ENCODE measurements at places on chromosomes 3 and 15. TPM values are rescaled to one million over a fixed set of nuclear protein-coding genes. Genes with fewer than 3 reads are reported as not detected.

- H3K4me1 ChIP-seq = peaks cover 81% of the 10 kb centered on the region
- H3K4me3 ChIP-seq = peak overlapping the region; percentile 22
- H3K27ac ChIP-seq = peak overlapping the region; percentile 97
- no peaks in the 10 kb centered on the region for H3K27me3 ChIP-seq
- peaks cover 35% of the 10 kb centered on the region for H3K36me3 ChIP-seq
- no peak for DNase-seq
These were observed 22.1 kb downstream of the PHC3 start for GRCh38 chr3:170159459-170159858.

- H3K36me3 ChIP-seq = no peaks in the 10 kb centered on the region
- H3K4me1 ChIP-seq = no peaks in the 10 kb centered on the region
- no peak overlapping the region for H3K27ac ChIP-seq
- H3K4me3 ChIP-seq = no peak overlapping the region
- H3K27me3 ChIP-seq = no peaks in the 10 kb centered on the region
These were observed 272.7 kb downstream of the OCA2 start for GRCh38 chr15:27826411-27826810.

DNA sequence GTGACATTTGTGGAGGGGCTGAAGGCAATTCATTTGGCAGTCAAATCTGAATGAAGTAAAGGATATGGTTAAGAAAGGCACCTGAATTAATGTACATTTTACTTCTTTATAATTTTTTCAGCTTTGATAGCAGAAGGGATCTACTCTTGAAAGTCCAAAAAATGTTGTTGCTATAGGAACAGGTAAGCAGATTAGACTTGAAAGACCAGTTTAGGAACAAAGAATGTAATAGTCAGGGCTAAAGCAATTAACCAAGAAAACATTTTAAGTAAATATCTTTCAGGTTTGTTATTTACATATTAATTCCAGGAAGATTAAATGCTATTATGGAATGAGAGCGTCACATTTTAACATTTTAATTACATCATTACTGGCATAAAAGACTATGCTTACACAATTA, 1.1 kb downstream of the ATP13A4 start:
- peak overlapping the region; percentile 9 for H3K27ac ChIP-seq
- H3K4me3 ChIP-seq = no peak overlapping the region
- H3K4me1 ChIP-seq = no peaks in the 10 kb centered on the region
- DNase-seq = no peak
- no peaks in the 10 kb centered on the region for H3K36me3 ChIP-seq
- H3K27me3 ChIP-seq = peaks cover 7% of the 10 kb centered on the region

Gene NEO1
- 0.93 TPM for polyA plus RNA-seq

Gene GRIP2
- polyA plus RNA-seq = not detected

Gene TAGLN3
- not detected for polyA plus RNA-seq

All from naive B cell (primary cell).